AG04449 (cell line): ENCODE measurements at places on chromosomes 16 and 17.
A peak's percentile ranks its signal among the peaks of the same experiment; 100 is the strongest.

GRCh38 chr17:2904135-2904534 lies 107.9 kb downstream of the RAP1GAP2 start:
- no peak for DNase-seq

DNA sequence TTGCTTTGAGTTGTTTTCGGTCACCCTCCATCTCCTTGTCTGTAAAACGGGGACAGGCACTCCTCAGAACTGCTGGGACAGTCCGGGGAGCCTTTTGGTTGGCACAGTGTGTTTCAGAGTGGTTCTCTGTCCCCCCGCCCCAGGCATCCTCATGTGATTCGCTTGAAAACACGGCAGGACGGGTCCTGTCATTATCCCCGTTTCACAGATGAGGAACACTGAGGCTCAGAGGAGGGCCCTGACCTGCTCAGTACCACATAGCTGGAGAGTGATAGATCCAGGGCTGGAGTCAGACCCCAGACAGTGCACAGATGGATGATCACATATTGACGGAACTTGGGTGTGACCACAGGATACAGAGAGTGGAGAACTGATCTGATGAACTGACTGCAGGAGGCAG lies 13.5 kb upstream of the ADGRG1 start:
- DNase-seq, result no peak

DNA sequence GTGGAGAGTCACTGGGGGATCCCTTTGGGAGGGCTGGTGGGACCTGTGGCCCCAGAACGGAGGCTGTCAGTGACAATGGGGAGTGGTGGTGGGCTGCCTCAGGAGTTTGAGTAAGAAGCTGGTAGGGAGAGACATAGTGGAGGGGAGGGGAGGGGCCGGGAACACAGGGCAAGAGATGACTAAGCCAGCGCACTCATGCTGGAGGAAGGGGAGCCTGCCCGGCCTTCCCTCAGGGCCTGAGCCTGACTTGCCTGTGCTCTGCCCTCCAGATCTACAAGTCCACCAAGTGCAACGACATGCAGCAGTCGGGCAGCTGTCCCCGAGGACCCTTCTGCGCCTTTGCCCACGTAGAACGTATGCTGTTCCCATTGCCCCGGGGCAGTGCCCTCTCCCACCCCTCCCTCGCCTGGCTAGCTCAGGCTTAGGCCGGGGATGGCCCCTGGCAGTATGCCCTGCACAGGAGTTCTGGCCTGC lies 29.3 kb downstream of the UNC13D start:
- DNase-seq, result peak; percentile 23

DNA sequence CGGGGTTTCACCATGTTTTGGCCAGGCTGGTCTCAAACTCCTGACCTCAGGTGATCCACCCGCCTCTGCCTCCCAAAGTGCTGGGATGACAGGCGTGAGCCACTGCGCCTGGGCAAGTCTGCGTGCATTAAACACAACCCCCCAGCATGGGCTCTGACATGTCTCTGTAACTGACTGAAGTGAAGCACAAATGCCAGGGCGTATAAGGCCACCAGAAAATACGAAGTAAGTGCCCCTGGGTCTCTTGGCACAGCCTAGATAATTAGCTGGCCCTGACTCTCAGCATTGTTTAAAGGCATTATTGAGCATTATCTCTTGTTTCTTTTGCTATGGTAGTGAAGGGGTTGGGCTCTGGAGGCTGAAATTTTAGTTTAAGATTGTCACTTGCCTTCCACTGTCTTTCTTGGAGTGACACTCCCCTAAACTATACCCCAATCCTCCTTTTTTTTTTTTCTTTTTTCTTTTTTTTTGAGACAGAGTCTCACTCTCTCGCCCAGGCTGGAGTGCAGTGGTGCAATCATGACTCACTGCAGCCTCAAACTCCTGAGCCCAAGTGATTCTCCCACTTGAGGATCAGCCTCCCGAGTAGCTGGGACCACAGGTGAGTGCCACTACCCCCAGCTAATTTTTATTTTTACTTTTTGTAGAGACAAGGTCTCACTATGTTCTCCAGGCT lies 8.2 kb upstream of the SEC14L1 start:
- DNase-seq, result no peak

DNA sequence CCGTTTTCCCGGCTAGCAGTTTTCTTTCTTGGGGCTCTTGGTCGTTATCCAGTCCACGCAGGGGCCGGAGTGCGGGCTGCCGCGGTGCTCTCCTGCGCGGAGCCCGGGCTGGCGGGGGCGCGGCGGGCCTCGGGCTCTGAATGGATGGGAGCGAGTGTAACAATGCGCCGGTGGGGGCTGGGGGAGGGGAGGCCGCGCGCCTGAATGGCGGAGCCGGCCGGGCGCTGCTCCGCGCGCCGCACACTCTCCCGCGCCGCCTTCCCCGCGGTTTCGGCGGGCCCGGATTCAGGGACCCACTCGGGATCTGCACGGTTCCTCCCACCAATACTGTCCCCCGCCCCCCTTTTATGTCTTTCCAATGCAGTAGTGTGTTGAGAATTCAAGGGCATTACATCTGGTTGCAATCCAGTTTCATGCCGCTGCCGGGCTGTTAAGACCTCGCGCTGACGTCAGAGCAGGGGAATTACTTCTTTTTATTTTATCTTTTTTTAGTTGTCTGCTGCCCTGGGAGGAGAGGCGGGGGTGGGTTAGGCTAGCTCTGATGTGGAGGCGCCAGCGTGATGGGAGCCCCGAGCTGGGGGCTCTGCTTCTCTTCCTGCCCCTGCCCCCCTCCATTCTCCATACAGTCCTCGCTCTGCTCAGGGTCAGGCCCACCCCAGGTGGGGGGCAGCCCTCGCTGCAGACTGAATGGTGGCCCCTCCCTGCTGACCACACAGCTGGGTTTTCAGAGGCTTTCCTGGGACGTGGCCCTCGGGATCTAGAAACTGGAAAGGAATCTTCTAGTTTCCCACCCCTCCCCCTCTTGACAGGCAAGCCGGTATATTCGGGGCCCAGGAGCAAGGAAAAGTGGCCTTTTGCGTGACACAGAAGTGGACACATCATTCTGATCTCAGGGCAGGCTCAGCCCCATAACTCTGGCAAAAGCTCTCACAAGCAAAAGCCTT lies 1.8 kb downstream of the RAI1 start:
- peak; percentile 59 for DNase-seq

GRCh38 chr17:29622337-29623282 lies at the start of gene CORO6:
Gene CORO6 (minus strand): TSS chr17:29622912. CDS start chr17:29621421, 1,491 bp downstream.
- no peak for DNase-seq

GRCh38 chr17:73841431-73842060 lies 197.3 kb upstream of the SDK2 start:
- no peak for DNase-seq

GRCh38 chr16:397736-398332 lies 835 bp downstream of the NME4 start:
- DNase-seq, result no peak

DNA sequence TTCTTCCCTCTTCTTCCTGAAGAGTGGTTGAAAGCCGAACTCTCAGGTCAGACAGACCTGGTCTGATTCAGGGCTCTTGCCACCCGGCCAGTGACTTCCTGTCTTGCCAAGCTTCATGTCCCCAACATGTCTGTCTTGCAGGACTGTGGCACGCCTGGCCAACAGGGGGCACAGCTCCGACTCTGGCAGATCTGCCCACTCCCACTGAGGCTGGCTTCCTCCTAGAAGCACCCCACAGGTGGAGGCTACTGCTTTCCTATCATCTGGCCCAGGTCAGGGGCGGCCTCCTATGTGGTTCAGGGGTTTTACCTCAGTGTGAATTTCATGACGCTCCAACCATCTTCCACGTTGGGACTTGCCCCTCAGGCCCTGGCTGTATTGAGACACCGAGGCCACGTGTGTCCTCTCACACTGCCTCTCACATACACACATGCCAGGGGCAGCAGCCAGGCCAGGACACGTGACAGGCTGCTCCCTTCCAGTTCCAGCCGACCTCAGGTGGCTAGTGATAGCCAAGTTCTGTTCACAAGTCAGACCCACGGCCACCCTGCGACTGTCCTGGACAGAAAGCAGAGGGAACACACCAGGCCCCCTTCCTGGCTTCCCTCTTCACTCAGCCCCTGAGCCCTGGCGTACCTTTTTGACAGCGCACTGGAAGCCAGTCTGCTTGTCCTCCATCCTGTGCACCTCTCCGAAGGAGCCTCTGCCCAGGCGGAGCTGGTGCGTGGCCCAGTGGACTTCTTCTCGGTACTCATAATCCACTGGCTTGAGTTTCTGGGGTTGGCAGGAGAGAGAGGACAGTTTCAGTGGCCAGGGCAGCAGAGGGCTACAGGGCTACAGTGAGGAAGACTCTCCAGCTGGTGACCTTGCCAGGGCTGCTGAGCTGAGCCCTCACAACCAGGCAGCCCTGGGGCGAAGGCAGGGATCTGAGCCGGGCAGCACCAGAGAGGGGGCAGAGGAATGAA lies 22.6 kb upstream of the SPATA32 start:
- no peak for DNase-seq

- DNase-seq, result no peak
Measured at GRCh38 chr17:20223808-20224328, 214.7 kb downstream of the SPECC1 start.

- no peak for DNase-seq
Measured at GRCh38 chr17:36089888-36090836, at the start of gene CCL3. Gene CCL3 (minus strand): TSS chr17:36090143. CDS start chr17:36090058, 85 bp downstream.

GRCh38 chr17:77460514-77461046 lies 319.8 kb downstream of the SEC14L1 start:
- DNase-seq, result no peak

DNA sequence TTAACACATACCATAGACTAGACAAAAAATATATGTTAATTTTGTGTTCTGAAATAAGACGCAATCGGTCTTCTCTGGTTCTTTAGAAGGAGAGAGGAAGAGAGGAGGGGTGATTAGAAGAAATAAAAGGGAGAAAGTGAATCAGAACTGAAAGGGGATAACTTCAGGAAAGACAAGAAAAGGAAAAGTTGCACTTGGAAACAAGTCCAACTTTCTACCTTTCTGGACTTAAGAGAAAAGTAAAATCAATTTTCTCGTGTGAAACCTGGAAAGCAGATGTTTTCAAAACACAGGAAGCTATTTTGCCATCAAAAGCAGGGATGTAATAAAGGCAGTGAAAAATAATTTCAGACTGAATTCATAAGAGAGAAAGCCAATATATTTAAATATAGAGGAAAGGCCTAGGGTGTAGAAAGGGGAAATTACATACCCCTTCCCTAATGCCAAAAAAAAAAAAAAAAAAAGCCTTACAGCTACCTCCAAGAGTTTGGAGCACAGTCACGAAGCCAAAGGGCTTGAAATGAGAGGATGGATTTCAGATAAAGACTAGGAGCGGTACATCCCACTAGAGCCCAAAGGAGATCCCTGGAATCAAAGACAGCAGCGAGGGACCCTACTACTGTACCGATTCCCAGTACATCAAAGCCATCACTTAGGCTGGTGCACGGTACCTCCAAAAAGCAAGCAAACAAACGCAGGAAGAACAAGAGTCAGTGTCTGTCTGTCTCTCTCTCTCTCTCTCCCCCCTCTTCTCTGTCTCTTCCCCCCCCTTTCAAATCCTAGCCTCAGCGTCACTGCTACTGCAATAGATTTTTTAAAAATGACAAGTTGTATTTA lies 12.1 kb upstream of the ZFHX3 start:
- no peak for DNase-seq

GRCh38 chr16:11639925-11640899 lies 28.0 kb upstream of the SNN start:
- DNase-seq, result peak; percentile 97

- no peak for DNase-seq
Measured at GRCh38 chr17:49471769-49472168, 23.3 kb upstream of the NGFR start.

DNA sequence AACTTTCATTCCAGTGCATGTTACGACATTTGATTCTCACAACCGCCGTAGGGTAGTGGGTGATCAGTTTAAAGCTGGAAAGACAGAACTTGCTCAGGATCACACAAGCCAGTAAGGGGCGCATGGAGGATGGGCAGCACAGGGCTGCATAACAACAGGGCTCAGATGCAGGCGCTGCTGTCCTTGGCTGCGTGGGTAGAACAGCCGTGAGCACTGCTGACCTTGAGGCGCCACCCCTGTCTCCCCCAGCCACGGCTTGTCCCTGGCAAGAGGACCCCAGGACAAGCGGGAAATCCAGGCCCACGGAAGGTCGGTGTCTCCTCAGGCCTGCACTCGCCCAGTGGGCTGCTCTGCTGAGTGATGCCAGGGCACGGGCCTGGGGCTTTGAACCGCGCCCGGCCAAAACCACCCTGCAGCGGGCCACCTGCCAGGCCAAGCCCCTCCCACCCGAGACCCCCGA lies 84.7 kb downstream of the LMF1 start:
- no peak for DNase-seq

- no peak for DNase-seq
Measured at GRCh38 chr16:86928523-86929011, 350.2 kb downstream of the FOXL1 start.

DNA sequence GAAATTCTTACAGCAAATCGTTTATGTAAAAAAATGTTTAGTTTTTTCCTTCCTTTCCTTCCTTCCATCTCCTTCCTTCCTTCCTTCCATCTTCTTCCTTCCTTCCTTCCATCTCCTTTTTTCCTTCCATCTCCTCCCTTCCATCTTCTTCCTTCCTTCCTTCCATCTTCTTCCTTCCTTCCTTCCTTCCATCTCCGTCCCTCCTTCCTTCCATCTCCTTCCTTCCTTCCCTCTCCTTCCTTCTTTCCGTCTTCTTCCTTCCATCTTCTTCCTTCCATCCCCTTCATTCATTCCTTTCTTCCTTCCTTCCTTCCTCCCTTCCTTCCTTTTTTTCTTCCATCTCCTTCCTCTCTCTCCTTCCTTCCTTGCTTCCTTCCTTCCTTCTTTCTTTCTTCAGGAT lies 22.7 kb downstream of the MYOCD start:
- no peak for DNase-seq

- DNase-seq, result no peak
Measured at GRCh38 chr17:6453279-6454024, 9.2 kb downstream of the PIMREG start.

DNA sequence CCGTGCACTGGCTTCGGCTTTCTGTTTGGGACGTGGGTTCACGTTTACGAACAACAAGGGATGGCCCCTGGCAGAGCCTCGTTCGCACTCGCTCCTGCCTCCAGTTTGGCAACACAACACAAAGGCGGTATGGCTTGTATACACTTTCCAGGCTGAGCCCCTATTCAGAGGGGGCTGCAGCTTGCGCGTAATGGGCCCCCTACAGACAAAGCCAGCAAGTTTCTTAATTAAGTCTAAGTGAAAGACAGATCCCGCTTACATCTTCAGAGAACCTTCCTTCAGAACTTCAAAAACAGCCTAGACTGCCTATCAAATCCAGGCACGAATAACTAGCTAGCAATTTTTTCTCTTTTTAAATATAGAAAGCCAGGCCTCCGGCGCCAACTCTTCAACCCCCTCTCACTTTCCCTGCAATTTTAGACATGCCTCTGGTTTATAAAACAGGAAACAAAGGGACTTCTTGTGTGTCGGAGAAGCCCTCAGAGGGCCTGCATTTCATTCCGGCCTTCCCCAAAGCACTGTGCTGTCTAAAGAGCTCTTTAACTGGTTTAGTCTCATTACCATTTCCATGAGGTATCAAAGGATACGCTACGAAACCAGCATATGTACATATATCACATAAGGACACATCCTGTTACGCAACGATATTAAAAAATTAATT lies 244.9 kb downstream of the STX8 start:
- DNase-seq, result no peak

- no peak for DNase-seq
Measured at GRCh38 chr16:77344341-77344740, 90.5 kb downstream of the ADAMTS18 start.
